ENCODE measurements at places on chromosomes 5 and 9. TPM values are rescaled to one million over a fixed set of nuclear protein-coding genes. Genes with fewer than 3 reads are reported as not detected.

- no peak for DNase-seq
Measured at GRCh38 chr9:23551311-23551721, 274.7 kb downstream of the ELAVL2 start.

DNA sequence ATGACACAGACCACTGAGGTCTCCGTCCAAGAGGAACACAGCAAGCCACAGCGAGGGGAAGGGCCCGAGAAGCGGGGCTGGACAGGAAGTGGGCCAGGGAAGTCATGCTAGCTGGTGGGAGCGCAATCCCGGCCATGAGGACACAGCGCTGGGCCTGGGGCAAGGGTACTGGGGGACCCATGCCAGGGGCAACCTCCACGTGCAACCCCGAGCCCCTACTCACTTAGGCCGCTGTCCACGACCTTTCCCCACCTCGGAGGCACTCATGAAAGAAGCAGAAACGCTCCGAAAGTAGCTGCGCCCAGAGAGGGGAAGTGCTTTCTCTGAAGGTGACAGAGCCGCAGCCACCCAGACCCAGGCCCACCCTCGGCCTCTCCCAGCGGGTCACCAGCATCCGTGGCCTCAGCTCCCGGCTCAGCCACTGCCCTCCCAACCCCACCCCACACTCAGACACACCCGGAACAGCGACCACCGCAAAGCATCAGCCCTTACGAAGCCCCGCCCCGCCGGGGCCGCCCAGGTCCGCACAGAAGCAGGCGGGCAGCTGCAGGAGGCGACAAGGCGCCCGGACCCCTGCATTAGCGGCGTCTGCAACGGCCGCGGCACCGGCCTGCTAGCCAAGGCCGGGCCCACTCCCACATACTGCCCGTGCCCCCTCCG lies 782 bp downstream of the BICD2 start:
- DNase-seq = no peak

DNA sequence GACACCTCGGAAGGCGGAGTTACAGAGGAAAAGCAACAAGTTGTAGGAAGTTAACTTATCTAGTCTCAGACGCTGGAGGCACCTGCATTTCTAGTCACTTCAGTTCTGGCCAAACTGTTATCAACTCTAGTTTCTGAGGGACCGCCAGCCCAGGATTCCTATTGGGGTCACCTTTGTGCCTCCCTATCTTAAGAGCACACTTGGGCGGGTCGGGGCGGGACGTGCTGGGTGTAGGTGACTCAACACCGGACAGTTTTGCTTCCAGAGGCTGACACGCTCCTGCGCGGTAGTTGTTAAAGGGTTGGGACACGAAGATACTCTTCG lies 679 bp upstream of the KDM4C start:
- no peak for DNase-seq

GRCh38 chr5:4225741-4226140 lies 630.1 kb downstream of the IRX1 start:
- DNase-seq = no peak

- DNase-seq = no peak
Measured at GRCh38 chr9:32424616-32425015, 40.2 kb downstream of the ACO1 start.

DNA sequence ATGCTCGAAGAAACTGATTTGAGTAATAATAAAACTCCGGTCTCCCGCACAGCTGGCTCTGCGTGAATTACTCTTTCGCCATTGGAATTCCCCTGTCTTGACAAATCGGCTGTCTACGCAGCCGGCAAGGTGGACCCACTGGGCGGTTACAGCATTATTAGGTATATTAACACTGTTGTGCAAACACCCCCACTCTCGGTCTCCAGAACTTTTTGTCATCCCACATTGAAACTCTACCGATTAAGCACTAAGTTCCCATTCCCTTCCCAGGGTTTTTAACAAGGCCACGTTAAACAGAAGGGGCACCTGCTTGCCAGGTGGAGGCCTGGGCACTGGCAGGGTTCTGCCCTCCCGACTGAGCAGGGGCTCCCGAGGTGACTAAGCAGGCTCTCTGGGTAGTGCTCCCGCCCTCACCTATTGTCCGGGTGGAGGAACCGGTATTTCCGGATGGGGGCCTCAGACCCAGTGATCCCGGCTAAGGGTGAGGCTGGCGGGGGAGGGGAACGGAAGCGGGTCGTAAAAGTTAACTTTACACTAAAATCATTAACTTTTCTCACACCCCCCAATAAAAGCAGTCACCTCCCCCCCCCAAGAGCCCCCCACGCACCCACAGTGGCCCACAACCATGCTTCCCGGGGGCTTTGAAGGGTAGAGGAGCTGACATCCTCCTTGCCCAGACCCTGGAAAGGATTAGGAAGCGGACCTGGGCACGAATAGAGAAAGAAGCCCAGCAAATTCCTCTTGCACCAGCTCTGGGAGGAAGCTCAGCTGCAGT lies 53.5 kb upstream of the TJP2 start:
- no peak for DNase-seq

- DNase-seq = no peak
Measured at GRCh38 chr9:95085036-95085770, 232.3 kb downstream of the FANCC start.

DNA sequence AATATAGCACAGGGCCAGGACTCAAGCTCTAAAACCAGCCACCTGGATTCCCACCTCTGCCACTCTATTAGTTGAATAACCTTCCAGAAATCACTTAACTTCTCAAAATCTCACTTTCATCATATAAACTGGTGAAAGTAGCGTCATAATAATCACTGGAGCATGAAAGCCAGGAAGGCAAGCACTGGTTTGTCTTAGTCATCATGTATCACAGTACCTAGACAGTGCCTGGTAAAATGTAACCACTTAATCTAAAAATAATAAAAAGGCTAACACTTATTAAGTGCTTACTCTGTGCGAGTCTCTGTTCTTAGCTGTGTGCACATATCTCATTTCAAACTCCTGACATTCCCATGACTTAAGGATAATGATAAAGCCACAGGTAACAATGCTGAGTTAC lies 109.4 kb downstream of the ASTN2 start:
- DNase-seq = no peak

DNA sequence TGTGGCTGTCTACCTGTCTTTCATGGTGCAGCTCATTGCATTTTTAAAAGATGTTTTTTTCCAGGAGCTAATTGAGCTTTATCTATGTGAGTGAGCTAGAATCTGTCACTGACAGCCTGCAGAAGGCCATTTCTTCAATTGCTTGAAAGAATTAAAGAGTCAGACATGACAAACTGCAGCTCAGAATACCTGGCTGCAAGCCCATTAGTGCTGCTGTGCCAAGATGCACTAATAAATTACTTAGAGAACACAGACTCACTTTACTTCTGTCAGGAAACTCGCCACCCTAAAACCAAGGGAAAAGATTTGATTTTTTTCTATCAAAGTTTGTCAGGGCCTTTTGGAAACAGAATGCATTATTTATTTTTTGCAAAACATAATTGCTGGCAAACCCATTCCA lies 368.3 kb downstream of the CAAP1 start:
- DNase-seq = no peak

GRCh38 chr9:121735793-121736770 lies 84.6 kb downstream of the DAB2IP start:
- peak; percentile 88 for DNase-seq

DNA sequence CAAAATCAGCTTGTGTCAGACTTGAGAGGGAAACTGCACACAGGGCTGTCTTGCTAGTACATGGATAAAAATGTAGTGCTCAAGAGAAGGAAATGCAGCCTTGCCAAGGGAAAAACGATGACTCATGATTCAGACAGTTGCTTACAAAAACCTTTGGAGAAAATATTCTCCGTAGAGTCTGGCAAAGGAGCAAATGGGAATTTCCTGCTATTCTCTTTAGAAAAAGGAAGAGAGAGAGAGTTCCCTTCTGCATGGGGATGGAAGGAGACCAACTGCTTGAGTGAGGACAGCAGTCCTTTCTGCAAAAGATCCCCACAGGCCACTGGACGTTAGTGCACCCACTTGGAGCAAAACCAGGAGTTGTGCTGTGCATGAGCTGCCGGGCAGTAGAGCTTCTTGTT lies 7.6 kb downstream of the IFNB1 start:
- DNase-seq = no peak

DNA sequence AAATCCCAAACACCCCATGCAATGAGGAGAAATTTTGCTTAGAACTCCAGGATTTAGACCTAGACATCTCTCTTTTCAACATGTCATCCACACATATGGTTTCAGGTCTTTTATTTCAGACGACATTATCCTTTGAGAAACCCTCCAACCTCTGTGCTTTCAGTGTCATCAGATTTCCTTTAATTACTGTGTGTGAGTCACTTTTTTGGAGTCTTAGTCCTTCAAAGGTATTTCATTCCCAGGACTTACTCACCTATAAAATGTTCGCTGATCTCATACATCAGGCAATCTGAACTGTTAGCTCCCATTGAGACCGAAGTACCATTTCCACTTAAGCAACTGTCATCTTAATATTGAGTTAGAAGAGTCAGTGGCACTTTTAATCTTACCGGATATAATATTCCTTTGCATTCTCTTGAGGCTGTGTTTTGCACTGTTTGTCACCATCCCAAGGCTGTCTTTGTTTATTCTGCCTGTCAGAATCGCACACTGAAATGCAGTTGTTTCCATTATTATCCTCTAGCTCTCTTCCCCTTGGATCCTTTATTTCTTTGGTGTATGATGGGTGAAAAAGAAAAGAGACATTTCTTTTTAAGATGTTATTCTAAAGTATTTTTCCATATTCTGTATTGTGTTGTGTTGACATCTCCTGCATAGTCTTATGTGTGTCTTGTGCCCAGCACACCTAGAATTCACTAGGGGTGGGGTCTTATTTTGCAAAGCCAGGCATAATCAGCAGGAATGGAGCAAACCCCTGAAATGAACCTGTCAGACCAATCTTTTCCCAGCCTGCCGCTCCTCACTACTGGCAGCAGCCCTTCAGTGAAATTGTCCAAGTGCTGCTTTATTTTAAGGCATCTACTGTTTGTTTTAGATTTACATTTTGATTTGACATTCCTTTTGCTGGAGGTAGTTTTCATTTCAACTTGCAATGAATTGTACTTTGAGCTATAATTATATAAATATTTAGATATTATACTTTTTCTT lies 155.4 kb downstream of the PAM start:
- DNase-seq = no peak

- no peak for DNase-seq
Measured at GRCh38 chr5:1209489-1209852, 8.1 kb downstream of the SLC6A19 start.

DNA sequence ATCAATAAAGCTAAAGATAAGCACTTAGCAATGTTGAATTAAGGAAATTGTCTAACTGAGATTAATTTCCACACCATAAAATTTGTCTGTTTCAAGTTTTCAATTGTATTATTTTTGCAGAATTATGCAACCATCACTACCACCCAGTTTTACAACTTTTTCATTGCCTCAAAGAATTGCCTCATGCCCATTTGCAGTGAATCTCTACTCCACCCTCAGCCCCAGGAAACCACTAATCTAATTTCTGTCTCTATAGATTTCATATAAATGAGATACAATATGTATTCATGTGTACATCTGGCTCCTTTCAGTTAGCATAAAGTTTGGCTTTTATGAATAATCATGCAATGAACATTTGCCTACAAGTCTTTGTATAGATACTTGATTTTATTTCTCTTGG lies 72.9 kb downstream of the PTCD2 start:
- no peak for DNase-seq

GRCh38 chr9:83355024-83355444 lies 183.2 kb downstream of the FRMD3 start:
- DNase-seq = no peak

The PCDHGA1 gene
- 4.6 TPM for total RNA-seq

DNA sequence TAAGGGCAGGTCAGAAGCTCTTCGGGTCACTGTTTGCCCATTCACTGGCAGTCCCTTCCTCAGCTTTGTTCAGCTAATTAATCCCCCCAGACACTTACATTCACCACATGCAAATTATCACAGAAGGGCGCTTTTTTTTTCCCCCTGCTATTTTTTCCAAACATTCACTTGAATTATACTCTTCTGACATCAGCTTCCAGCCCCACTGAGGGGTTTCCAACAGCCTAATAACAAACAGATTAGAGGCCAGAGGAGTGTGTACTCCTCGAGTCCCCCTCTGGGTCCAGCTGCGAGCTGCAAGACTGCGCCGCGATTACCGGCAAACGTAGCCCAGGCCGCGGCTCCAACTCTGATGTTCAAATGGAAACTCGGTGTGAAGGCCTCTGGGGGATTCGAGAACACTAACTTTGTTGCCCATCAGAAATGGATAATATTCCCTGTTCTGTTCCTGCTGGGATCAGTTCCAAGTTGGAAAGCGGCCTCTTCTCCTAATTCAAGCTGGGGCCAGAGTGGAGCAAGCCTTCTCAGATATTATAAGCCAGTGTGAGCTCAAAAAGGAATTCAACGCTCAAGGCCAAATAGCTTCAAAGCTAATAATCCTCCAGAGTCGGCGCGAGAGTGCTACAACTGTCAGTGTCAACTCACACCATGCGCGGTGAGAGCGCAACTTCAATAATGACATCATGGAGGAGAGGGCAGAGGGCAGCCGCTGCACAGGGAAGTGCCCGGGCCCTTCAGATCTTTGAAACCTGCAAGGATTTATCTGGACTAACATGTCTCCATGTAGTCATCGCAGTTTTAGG lies 560.8 kb downstream of the BNC2 start:
- DNase-seq = no peak

The SETX gene
- total RNA-seq = 30.0 TPM

DNA sequence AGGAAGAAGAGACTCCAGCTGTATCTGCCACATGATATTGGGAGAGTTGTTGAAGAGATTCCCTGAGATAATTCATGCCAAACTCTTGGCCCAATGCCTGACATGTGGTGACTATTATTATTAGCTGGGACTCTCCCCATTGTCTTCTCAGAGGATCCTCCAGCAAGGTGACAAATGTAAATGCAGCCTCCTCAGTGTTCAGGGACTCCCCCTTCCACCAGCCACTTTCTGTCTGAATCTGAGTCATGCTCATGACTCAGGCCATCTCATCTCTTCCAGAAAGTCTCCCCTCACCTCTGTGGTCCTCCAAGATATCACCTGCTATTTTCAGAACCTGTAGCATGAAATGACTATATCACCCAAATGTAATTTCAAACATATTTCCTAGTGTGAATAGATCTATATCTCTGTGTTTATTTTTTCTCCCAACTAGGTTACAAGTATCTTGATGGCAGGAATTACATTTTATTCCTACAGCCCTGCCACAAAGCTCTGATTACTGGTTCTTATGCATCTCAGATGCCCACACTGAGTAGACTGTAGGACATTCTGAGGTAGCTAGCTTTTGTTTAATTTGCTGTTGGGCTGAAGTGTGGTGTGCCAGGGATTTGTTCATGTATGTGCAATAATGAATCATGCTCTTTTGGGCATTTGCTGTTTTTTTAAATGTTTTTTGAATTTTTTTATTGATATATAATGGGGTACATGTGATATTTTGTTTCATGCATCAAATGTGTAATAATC lies 126.6 kb upstream of the IL12B start:
- DNase-seq = no peak

- no peak for DNase-seq
Measured at GRCh38 chr5:134937526-134937925, 30.2 kb upstream of the CATSPER3 start.

The RAB14 gene
- total RNA-seq = 49.9 TPM

GRCh38 chr9:79501546-79501945 lies 70.2 kb upstream of the TLE4 start:
- DNase-seq = no peak

GRCh38 chr5:138350563-138350890 lies 2.0 kb upstream of the KDM3B start:
- no peak for DNase-seq

- no peak for DNase-seq
Measured at GRCh38 chr5:154642499-154643245, 112.5 kb upstream of the LARP1 start.

- DNase-seq = no peak
Measured at GRCh38 chr5:119410448-119411159, 41.7 kb upstream of the HSD17B4 start.

Data from cardiac septum (tissue), 1 donor.